ENCODE measurements at places on chromosomes 1 and 21.

- no peak for DNase-seq
These were observed 17.1 kb upstream of the A3GALT2 start for GRCh38 chr1:33338048-33338439.

GRCh38 chr1:151196292-151196800, 2.0 kb upstream of the PIP5K1A start:
- no peak for DNase-seq

DNA sequence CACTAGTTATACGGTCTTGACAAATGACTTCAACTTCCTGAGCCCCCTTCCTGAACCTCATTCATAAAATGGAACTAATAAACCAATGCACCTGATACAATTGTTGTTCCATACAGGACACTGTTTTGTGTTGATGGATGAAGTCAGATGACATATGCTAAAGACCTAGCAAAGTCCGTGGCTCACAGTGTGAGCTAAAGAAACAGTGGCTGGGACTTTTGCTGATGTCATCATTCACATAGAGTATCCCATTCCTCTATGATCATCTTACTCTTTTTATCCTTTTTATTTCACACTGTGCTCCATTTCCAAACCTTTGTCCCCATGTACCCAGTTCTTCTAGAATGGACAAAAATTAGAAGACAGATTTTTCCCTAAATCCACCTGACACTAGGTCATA, 83.7 kb upstream of the KAZN start:
- DNase-seq: no peak

DNA sequence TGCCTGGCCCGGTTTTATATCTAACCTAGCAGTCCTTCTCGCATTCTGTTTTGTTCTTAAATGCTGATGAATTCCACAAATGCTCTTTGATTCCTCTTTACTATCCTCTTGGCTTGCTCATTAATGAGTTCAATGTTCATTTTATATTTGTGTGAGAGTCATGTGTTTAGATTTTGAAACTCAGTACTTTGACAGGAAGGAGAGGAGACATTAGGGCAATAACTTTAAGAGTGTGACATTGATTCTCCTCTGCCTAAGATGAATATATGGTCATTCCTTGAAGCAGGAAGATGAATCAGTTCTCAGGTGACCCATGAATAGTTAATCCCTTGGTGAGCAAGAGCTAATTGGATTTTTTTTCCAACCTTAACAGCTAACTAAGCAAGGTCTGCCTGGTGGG, 84.1 kb downstream of the MRPS6 start:
- DNase-seq: no peak

- DNase-seq: no peak
These were observed 4.3 kb upstream of the IPO13 start for GRCh38 chr1:43942411-43942810.

GRCh38 chr1:167533851-167534300, 15.5 kb upstream of the CD247 start:
- DNase-seq: no peak

DNA sequence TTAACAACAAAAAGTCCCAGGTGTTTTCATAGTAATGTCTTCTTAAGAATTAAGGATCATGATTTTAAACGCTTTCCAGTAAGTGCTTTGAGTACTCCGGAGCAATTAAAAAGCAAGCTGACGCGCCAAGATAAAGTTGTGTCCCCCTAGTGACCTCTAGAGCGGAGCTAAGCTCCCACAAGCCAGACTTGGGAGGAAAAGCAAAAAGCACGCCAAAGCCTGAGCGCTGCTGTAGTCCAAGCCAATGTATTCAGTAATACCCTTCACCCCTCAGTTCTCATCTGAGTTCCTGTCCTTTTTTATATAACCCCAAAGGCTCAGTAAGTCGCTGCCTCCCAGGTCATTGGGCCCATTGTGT, 3.5 kb upstream of the SLC44A5 start:
- DNase-seq: no peak
